Neural crest cell (in vitro differentiated cells): ENCODE measurements at places on chromosomes 7 and 10.
A peak's percentile ranks its signal among the peaks of the same experiment; 100 is the strongest.

DNA sequence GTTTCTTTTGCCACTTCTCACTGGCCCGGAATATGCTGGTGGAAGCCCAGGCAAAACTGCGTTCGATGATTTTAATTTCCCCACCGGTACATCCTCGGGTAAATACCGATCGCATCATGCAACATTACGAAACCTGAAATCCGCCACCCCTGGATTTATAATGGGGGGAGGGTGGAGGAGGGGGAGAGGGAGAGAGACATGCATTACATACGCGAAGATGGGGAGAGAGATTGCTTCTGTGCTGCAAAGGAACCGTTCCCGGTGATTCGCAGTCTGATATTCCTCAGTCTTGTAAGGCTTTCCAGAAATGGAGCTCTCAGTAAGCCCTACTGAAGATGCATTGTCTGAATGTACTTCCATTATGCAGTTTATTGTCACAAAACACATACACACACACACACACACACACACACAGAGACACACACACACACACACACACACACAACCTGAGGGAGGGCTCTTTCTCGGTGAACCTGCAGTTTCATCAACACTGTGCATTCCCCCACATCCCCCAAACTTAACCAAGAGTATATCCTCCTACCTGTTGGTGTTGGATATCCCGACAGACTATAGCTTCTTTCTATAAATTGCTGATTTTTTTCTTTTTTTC lies 741 bp downstream of the GPR85 start:
- peak; percentile 5 for DNase-seq

- no peak for DNase-seq
These were observed 39.8 kb downstream of the RGS10 start for GRCh38 chr10:119502618-119503155.

DNA sequence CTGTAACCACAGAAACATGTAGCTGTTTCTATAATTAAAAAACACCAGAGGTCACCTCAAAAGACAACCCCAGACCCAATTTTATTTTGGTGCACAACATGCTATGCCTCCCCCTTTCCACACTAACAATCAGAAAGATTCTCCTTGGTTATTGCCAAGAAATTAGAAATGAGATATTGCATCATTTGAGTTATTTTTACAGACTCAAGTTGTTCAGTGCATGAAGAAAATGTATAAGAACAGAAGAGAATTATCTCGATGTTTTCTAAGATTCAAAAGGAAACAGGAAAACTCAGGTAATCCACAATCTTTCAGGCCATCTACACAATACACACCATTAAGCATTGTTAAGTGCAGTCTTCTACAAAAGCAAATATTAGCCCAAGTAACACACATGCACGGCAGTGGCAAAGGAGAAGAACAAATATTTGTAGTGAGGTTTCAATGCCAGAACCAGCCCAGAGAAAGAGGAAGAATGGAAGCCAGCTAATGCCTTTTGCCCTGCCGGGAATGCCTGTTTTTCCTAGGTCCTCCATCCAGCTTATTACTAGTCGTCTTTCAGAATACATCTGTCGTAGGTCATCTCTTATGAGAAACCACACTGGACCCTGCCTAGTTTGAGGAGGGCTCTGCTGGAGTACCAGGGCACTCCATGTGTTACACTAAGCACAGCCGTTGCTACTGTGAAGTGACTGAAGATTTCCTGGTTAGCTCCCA lies 67.6 kb upstream of the C1GALT1 start:
- no peak for DNase-seq

- no peak for DNase-seq
These were observed 15.6 kb downstream of the NKX6-2 start for GRCh38 chr10:132770061-132771021.

DNA sequence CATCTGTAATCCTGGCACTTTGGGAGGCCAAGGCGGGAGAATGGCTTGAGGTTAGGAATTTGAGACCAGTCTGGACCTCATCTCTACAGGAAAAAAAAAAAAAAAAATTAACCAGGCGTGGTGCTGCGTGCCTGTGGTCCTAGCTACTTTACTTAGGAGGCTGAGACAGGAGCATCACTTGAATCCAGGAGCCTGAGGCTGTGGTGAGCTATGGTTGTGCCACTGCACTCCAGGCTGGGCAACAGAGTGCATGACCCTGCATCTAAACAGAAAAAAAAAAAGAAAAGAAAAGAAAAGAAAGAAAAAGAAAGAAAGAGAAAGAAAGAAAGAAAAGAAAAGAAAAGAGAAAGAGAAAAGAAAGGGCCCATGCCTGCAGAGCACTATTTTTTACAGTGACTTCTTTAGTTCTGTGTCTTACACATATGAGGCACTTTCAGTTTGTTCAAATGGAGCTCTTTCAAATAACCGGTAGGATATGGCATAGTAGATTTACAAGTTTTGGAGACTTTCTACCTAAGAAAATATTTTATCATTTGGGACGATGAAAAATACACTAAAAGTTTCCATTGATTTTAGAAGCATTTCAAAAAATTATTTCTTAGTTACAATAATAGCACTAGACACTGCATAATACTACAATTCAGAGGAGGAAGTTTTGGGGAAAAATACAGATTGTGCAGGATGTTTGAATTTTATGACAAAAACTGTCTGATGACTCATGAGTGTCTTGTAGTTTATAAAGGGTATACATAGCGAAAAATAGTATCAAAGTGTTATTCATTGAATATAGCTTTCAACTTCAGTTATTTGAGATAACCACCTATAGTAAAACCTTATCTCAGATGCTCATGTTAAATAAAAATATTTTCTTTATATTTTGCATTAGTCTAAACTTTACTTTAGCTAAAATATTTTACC lies 75.9 kb downstream of the MDFIC start:
- no peak for DNase-seq

GRCh38 chr10:94156453-94156852 lies 162.7 kb downstream of the PLCE1 start:
- no peak for DNase-seq

GRCh38 chr10:30172091-30172490 lies 112.7 kb upstream of the JCAD start:
- no peak for DNase-seq

GRCh38 chr7:37817996-37818720 lies 30.2 kb upstream of the NME8 start:
- no peak for DNase-seq

- no peak for DNase-seq
These were observed 26.4 kb upstream of the KLF6 start for GRCh38 chr10:3811291-3811870.

- peak; percentile 8 for DNase-seq
These were observed 14.9 kb downstream of the CCL26 start for GRCh38 chr7:75756991-75757676.

DNA sequence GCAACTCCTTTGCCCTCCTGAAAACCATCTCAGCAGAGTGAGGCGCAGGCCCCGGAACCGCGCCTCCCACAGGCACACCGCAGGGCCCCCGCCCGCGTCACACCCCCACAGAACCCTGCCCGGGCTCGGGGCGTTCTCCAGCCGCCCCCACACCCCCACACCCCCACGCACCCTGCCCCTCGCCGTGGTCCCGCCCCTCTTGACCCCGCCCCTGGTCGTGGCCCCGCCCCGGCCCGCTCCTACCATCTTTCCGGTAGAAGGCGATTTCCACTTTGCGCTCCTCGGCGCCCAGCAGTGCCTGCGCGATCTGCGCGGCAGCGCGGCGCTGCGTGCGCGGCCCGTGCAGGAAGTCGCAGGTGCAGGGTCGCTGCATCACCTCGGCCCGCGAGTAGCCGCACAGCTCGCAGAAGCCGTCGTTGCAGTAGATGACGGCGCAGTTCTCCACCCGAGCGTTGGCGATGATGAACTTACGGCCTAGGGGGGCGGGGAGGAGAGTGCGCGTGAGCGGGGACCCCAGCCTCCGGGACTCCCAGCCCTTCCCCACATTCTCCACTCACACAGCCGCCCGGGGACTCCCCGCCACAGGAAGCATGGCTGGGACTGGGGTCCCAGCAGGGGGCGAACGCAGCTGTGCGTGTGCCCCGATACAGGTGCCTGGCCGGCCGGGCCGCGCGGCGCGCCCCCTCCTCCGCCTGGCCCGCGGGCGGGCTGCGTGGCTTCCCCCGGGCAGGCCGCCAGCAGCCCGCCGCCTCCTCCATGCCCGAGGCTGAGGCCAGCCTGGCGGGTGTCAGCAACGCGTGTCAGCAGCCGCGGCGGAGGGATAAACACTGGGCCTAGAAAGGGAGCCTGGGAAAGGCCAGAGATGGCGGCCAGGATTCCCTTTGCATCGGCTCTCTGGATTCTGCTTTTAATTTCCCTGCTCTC lies 3.4 kb downstream of the KCNH2 start:
- DNase-seq: no peak

DNA sequence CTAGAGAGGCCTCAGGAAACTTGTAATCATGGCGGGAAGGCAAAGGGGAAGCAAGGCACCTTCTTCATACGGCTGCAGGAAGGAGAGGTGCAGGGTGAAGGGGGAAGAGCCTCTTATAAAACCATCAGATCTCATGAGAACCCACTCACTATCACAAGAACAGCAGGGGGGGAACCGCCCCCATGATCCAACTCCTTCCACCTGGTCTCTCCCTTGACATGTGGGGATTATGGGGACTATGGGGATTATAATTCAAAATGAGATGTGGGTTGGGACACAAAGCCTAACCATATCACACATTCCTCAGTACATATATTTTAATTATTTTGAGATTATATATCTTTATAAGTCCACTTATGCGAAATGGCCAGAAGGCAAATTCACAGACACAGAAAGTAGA lies 8.9 kb downstream of the HK1 start:
- DNase-seq: no peak

DNA sequence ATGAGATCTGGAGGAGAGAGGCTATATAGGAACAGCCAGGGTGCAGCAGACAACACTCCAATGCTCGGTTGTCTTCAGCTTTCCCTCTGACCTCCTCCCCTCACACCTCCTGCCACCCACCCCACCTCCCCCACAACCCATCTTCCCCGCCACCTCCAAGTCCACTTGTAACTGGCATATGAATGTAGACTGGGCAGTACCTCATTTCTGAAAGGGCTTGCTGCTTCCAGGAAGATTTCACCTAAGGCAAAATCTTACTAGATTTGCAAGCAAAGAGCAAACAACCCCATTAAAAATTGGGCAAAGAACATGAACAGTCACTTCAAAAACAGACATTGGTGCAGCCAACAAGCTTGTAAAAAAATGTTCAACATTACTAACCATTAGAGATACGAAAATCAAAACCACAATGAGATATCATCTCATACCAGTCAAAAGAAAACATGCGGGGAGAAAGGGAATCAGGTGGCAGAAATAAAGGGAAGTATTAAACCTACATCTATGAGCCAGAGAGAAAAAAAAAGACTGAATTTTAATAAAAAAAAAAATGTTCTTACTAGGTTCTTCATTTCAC lies 164.6 kb upstream of the C1GALT1 start:
- DNase-seq: no peak

DNA sequence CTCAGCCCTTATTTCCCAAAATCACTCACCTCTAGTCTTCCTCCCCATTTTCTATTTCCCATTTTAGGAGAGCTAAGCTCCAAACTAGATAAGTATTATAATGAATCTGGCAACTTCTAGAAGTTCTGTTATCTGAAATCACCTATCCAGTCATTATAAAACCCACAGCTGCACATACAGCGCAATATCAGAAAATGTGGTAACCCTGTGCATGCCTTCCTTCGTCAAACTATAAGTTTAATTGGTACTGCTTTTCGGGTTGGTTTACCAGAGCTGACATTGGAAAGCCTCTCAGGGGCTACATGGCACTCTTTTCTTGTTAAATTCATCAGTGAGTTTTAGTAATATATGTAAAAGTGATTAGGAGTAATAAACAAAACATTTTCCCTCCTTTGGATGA lies 1.6 kb downstream of the LAMB4 start:
- no peak for DNase-seq

DNA sequence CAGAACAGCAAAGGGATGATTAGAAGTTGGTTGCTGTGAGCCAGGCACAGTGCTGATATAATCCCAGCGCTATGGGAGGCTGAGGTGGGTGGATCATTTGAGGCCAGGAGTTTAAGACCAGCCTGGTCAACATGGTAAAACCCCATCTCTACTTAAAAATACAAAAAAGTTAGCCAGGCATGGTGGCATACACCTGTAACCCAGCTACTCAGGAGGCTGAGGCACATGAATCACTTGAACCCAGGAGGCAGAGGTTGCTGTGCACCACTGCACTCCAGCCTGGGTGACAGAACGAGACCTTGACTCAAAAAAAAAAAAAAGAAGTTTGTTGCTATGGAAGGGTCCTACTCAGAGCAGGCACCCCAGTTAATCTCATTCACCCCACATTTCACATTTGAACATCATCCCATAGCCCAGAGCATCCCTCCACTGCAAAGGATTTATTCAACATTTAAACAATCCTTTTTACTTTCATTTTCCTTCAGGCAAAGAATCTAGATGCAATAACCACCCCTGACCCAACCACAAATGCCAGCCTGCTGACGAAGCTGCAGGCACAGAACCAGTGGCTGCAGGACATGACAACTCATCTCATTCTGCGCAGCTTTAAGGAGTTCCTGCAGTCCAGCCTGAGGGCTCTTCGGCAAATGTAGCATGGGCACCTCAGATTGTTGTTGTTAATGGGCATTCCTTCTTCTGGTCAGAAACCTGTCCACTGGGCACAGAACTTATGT lies 4.1 kb downstream of the IL6 start:
- DNase-seq: no peak

GRCh38 chr7:32074787-32075585 lies 4.8 kb upstream of the PDE1C start:
- no peak for DNase-seq

DNA sequence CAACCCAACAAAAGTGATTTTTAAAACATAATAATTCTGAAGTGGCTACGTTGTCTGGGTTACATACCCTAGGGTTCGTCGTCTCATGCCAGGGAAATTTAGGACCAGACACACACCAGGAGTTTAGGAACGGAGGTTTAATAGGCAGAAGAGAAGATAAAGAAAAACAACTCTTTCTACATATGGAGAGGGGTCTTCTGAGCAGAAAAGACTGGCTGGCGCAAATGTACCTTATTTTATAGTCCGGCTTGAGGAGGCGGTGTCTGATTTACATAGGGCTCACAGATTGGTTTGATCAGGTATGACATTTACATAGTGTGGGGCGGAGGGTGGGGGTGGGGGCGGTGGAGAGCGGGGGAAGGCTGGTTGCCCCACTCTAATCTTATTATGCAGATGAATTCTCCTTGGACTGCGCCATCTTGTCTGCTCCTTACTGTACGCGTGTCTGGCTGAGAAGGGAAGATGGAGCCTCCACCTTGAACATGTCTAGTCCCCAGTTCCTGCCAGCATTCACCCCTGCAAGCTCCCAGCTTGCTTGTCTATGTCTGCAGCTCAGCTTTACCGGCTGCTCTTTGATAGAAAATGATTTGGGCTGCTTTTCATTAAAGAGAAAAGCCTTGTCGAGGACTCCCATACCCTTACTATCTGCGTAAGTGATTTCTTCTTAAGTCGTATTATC lies 98.7 kb downstream of the RALA start:
- no peak for DNase-seq
